ENCODE measurements at places on chromosomes 3 and 15.

DNA sequence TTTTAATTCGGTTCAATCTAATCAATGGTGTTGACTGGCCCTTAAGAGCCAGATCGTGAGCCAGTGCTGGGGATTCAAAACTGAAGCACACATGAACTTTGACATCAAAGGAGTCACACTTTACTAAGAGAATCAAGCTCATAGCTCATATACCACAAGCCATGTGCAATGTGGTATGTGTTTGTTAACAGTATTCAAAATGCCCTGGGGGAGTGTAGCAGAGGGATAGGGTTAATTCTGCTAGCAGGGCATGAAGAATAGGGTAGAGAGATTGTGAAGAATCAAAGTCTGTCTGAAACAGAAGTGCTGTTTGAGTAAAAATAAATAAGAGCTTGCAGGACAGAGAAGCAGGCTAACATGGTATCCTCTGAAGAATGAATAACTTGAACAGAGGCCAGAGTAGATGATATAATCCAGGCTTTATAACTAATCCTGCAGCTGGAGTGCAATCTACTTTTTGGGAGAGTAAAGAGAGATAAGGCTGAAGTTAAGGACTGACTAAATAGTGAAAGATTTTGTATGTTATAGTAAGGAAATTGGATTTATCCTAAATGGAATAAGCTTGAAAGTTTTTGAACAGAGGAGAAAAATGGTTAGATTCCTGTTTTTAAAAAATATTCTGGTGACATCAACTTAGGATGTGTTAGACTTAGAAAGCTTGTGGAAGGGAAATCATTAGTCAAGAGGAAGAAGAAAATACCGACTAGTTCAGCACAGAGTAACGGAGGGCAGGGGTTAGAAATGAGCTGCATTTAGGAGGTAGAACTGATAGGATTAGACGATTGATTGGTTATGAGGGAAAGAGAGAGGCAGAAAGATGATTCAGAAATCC is 292.0 kb downstream of the NFKBIZ start:
- no peak for DNase-seq

DNA sequence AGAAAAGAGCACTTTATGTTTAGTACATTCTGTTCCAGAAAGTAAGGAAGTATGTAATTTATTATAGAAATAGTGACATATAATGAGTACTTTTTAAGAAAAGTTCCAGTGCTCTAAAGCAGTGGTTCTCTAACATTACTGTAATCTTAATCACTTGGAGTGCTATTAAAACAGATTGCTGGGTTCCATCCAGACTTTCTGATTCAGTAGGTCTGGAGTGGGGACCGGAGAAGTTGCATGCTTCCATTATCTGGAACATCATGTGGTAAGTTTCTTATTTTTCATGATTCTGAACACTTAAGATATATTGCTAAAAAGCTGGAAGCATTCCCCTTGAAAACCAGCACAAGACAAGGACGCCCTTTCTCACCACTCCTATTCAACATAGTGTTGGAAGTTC is 47.5 kb upstream of the ARL14 start:
- no peak for DNase-seq

DNA sequence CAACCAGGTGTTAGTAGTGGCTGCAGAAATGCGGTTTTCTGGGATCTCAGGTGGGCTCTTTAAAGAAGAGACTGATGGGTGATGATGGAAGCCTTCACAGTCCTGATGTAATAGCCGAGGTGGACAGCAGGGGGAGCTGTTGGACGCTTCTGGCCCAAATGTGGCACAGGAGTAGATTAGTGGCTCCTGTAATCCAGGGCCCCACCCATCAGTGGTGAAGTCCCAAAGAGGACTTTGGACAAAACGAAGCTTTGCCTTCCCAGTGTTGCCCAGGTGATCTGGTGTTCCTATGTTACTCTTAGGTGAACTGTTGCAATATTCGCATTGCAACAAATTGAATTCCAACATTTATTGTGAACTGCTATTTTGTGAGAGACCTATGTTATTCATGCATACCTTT is 31.8 kb upstream of the MYZAP start:
- peak; percentile 52 for DNase-seq

DNA sequence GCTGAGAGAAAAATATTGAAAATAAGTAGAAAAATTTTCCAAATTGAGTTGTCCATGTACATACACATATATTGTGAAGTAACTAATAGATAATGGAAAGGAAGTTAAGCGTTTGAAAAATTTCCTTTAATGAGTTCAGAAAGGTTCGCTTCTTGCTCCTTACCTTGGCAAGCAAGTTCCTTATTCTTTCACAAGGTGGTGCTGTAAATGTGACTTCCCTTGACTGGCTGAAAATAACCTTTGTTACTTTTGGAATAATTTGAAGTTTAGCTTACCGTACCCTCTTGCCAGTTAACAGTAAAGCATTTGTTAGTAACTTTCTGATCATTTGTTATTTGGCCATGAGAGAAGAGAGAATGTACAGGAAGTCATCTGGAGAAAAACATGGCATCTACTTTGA is 41.6 kb downstream of the PYDC2 start:
- DNase-seq = peak; percentile 17

- peak; percentile 52 for DNase-seq
Observed at GRCh38 chr3:52934630-52935530, 37.5 kb upstream of the STIMATE start.

DNA sequence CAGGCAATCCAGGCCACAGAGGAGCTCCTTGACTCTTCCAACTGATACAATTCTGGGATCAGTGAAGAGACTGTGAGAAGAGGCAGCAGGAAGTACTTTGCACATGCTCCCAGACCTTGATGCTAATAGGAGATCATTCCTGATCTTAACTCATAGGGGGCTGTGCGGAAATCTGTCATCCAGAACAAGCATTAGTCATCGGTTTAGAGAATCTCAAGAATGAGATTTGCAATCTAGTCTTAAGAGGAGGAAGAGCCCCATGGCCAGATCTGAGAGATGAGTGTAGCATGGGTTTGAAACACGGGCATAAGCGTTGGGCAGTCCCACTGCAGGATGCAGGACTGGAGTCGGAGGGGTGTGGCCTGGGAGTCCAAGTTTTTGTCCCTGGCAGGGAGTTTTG is 1081.1 kb downstream of the NAALADL2 start:
- peak; percentile 28 for DNase-seq

- DNase-seq = peak; percentile 28
Observed at GRCh38 chr3:123552095-123552714, 32.6 kb downstream of the HACD2 start.

DNA sequence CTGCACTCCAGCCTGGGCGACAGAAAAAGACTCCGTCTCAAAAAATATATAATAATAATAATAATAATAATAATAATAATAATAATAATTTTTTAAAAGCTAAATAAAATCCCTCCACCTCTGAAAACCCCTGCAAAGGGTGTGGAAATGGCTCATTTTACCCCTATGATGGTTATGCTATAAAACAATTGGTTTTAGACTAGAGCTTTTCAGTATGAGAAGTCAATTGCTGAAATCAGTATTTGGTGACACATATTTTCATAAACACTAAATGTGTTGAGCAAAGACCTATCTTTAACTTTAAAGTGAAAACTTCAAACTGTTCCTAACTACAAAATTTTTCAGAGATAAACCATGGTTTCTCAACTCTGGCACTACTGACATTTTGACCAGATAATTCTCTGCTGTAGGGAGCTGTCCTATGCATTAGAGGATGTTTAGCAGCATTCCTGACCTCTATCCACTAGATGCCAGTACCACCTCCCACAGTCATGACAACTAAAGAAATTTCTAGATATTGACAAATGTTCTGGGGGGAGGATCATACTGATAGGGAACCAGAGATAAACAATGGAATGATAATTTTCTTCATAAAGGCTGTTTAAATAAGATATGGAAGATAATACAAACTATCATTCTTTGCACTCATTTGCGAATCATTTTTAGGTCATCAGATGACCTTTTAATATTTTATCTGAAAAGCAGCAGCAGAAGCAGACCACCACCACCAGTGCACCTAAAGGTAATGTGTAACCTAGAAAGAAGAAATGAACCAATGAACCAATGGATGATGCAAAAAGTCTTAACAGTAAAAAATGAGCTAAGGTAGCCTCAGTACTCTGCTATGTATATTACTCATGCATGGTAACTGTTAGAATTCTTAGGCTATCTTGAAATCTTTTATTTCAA is 13.8 kb downstream of the PTPN9 start:
- peak; percentile 8 for DNase-seq

GRCh38 chr15:95429345-95429744 is 901.2 kb upstream of the NR2F2 start:
- no peak for DNase-seq

DNA sequence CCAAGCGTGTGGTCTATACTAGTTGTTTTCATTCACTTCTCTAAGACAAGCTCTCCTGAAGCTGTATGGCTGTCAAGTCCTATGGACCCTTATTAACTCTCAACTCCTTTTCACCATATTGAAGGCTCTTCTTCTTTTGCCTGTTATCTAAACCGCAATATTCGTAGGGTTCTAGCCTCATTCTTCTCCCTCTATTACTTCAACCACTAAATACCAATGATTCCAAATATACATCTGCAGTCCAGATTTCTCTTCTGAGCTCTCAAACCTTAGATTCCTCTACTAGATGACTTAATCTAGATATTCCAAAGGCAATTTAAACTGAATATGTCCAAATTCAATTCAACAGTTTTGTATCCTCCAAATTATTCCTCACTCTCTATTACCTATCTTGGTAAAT is 24.6 kb downstream of the AQR start:
- no peak for DNase-seq
